ENCODE measurements at places on chromosomes 1 and 21. TPM values are rescaled to one million over a fixed set of nuclear protein-coding genes. Genes with fewer than 3 reads are reported as not detected.

LGR6 gene
- total RNA-seq = 3.6 TPM

PAPPA2 gene
- total RNA-seq = 8.4 TPM

LRRC39 gene
- total RNA-seq = 68.0 TPM

TMEM61 gene
- 0.71 TPM for total RNA-seq

FCRL5 gene
- not detected for total RNA-seq

CACNA1S gene
- 5.9 TPM for total RNA-seq

FOXD2 gene
- 2.0 TPM for total RNA-seq

KIF26B gene
- 10.1 TPM for total RNA-seq

DPYD gene
- 31.3 TPM for total RNA-seq

ATP1A4 gene
- total RNA-seq = 0.60 TPM

SPATA46 gene
- total RNA-seq = not detected

Data from camera-type eye (tissue), 1 donor.